HuH-7.5 (cell line): ENCODE measurements at places on chromosomes 6 and 20.

GRCh38 chr6:122184401-122184827 lies 215.0 kb upstream of the HSF2 start:
- no peak for DNase-seq

- DNase-seq, result no peak
These were observed 38.0 kb downstream of the TNFAIP3 start for GRCh38 chr6:137904822-137905617.

GRCh38 chr6:53992522-53992921 lies 118.7 kb upstream of the MLIP start:
- DNase-seq, result no peak

- peak; percentile 72 for DNase-seq
These were observed 50.2 kb downstream of the IYD start for GRCh38 chr6:150418827-150419594.

DNA sequence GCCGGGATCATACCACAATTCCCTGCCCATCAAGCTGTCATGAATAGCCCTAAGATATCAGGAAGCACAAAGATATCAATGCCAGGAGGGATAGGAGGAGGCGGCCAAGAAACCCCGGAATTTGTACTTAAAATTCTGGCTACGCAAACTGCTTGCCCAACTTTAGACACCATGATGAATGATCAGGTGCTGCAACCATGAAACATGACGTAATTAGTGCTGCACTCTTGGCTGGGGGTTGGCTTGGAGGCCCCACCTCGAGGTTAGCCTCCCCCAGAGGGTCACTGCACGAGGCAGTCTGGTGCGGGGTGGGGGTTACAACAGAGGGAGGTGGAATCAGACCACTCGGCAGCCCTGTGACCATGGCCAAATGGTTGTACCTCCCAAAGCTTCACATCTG lies 8.9 kb downstream of the SIRPA start:
- DNase-seq, result no peak

DNA sequence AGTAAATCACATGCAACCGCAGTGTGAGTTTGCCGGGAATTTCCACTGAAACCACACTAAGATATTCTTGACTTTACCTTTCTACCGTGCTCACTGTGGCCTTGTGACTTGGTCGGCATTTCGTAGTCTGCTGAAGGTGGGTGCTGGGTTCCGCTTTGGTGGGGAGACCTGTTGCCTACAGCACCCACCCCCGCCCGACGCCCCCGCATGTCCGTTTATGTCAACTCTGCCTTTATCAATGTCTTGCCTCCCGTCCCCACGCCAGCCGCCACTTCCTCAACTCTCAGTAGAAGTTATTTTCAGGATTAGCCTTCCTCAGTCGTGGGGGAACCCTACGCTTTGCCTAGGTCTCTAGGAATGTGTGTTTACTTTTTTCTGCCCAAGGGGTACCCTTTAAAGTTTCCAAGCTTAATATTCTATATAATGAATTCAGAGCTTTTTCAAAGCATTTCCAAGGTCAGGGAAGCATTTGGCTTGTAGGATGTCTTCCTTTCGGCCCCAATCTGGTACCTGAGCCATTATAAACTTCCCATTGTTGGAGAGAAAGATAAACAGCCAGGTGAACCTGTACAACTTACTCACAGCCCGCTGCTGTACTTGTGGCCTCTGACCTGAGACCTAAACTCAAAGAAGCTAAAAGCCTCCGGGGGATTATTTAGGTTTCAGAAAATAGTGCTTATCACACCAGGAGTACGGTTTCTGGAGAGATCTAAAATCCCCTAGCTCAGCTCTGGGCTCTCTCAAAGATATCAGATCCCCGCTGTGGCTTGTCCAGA lies 54.2 kb downstream of the TBC1D7 start:
- no peak for DNase-seq

- no peak for DNase-seq
These were observed 74.4 kb upstream of the RIPOR2 start for GRCh38 chr6:25010176-25010575.

DNA sequence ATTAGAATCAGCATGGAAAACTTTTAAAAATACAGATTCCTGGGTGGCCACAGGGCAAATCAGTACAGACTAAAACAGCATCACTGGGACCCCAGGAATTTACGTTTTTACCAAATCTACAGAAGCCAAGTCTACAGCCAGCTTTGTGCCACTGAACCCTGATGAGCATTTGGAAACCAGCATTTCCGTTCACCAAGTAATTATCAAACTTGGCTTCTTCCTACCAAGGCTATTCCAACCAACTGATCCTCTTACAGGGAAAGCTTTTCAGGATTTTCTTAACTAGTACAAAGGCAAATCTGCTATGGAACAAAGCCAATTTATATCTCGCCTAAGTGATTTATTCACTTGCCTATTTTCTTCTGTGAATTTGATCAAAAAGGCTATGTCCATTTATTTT lies 47.0 kb downstream of the PLAGL1 start:
- DNase-seq, result no peak

DNA sequence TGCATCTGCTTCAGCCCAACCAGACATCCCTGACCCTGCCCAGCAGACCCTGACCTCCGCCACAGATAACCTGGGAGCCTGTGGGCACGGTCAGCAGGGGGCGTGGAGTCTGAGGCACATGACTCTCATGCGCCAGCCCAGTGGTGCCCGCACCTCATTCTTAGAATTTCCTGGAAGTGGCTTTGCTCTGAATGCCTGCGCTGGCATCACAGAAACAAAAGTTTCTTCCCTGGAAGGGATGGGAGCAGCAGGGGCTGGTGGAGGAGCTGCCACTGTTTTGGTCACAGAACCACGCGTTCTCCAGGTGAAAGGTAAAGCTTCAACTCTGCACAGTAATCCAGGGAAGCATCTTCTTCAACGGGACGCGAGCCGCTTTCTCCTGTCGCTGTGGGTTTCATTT lies 67.9 kb upstream of the DUSP22 start:
- DNase-seq, result no peak
